ENCODE measurements at places on chromosomes 5 and 9. TPM values are rescaled to one million over a fixed set of nuclear protein-coding genes. Genes with fewer than 3 reads are reported as not detected.

RLN2 gene
- polyA plus RNA-seq: 1.6 TPM

PCDHB7 gene
- not detected for polyA plus RNA-seq

EDIL3 gene
- polyA plus RNA-seq: 0.02 TPM

SPTAN1 gene
- 89.6 TPM for polyA plus RNA-seq

DMGDH gene
- polyA plus RNA-seq: 0.29 TPM

SLC6A18 gene
- not detected for polyA plus RNA-seq

CD74 gene
- 9.4 TPM for polyA plus RNA-seq

CRHBP gene
- not detected for polyA plus RNA-seq

Data from foreskin keratinocyte (primary cell).